ENCODE measurements at places on chromosomes 13 and 19.

DNA sequence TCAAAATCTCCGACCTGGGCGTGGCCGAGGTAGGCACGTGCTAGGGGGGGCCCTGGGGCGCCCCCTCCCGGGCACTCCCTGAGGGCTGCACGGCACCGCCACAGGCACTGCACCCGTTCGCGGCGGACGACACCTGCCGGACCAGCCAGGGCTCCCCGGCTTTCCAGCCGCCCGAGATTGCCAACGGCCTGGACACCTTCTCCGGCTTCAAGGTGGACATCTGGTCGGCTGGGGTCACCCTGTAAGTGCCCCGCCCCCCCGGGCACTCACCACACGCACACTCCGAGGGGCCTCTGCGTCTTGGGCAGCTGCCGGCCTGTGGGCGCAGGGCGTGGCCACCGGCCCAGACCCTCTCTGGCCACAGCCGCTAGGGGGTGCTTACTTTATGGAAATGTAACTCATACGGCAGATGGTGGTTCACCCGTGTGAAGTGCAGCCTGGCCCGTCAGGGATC, 14.9 kb downstream of the STK11 start:
- no peak for DNase-seq

GRCh38 chr19:34985249-34986022, 14.7 kb upstream of the GRAMD1A start:
- no peak for DNase-seq

DNA sequence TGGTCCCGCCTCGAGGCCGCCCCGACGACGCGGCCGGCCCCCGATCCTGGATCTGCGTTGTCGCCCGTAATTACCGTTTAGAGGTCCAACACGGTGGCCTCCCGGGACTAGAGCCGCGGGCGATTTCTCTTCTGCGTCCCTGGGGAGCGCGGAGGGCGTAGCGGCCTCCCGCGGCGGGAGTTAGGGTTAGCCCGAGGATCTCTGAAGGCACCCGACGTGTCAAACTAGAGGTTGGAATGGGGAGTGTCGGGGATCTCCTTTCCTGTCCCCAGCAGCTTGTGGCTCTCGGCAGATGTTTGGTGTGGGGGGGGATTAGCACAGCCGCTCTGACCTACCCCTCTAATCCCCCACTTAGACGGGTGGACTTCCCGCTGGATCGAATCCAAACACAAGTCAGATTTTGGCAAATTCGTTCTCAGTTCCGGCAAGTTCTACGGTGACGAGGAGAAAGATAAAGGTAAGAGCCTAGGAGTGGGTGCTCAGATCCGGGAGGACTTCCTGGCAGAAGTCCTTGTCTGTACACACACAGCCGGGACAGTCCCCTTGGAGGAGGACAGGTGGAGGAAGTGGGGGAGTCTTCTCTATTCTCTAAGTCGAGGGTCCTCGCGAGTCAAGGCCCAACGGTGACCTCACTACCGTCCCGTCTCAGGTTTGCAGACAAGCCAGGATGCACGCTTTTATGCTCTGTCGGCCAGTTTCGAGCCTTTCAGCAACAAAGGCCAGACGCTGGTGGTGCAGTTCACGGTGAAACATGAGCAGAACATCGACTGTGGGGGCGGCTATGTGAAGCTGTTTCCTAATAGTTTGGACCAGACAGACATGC, 581 bp downstream of the CALR start:
- no peak for DNase-seq

DNA sequence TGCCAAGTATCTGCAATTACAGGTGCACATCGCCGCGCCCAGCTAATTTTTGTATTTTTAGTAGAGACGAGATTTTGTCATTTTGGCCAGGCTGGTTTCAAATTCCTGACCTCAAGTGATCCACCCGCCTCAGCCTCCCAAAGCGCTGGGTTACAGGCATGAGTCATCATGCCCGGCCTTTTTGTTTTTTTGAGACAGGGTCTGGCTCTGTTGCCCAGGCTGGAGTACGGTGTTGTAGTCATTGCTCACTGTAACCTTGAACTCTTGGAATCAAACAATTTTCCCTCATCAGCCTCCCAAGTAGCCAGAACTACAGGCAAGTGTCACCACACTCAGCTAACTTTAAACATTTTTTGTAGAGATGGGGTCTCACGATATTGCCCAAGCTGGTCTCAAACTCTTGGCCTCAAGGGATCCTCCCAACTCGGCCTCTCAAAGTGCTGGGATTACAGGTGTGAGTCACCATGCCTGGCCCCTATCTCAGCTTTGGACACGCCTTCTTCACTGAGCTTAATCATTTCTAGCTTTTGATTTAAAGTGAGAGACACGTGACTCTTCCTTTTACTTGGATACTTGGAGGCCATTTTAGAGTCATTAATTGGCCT, 4.0 kb upstream of the IRGC start:
- DNase-seq: no peak

- DNase-seq: no peak
Observed at GRCh38 chr19:46610851-46611770, 10.0 kb downstream of the CALM3 start.

GRCh38 chr13:53301449-53301848, 272.8 kb downstream of the OLFM4 start:
- no peak for DNase-seq

GRCh38 chr13:77860507-77860981, 58.1 kb downstream of the EDNRB start:
- no peak for DNase-seq

- no peak for DNase-seq
Observed at GRCh38 chr13:65784088-65784816, 1445.9 kb downstream of the PCDH9 start.

- DNase-seq: no peak
Observed at GRCh38 chr13:87244256-87244890, 426.8 kb upstream of the SLITRK5 start.

- DNase-seq: no peak
Observed at GRCh38 chr13:34749046-34749445, 193.0 kb upstream of the NBEA start.

- DNase-seq: no peak
Observed at GRCh38 chr13:20402881-20403280, 122.8 kb downstream of the CRYL1 start.

GRCh38 chr19:7381073-7381390, 32.3 kb downstream of the ARHGEF18 start:
- DNase-seq: no peak

DNA sequence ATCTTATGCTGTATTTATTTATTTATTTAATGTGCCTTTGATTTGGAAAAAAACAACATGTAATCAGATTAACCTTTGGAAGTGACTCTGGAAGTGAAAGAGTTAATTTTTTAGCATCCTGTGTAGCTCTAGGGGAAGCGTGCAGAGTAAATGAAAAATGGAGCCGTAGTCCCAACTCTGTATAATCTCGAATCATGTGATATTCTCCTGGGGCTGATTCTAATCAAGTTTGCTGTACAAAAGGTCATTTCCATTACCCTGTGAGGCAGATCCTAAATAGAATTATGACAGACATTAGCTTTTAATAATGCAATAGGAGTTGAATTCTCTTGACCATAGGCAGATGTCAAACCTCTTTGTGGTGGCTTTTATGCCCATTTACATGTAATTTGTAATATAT, 238.6 kb upstream of the CSNK1A1L start:
- no peak for DNase-seq

GRCh38 chr13:95060014-95060519, 241.2 kb downstream of the ABCC4 start:
- DNase-seq: no peak

GRCh38 chr19:7469669-7470285, 19.1 kb downstream of the PEX11G start:
- DNase-seq: no peak

DNA sequence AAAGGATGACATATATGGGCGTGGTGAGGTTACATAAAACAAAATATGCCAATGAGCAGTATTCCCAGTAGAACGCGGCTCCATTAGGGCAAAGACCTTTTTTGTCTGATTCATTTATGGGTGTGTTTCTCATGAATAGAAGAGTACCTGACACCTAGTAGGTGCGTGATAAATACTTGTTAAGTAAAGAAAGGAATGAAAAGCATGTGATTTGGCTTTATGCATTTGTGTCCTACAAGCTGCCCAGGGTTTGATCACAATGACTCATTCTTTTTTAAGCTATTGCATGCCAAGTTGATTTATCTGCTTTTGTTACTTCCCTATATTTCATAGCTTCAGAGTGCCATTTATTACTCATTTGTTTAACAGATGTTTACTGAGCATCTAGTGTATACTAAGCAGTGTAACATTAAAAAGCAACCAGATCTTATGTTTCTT, 19.1 kb upstream of the KCTD4 start:
- no peak for DNase-seq

DNA sequence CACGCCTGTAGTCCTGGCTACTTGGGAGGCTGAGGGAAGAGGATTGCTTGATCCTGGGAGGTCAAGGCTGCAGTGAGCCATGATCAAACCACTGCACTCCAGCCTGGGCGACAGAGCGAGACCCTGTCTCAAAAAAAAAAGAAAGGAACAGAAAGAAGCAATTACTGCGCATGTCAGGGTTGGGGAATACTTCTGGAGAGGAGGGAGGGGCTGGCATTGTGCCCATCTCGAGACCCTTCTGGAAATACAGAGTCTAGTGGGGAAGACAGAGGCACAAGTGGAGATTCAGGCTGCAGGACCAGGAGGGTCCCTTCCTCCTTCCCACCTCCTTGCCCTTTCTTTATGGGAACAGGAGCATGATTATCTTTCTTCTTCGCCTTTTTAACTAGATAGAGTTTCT, 30.8 kb downstream of the PRR22 start:
- DNase-seq: no peak

- DNase-seq: no peak
Observed at GRCh38 chr13:53150568-53150967, 122.0 kb downstream of the OLFM4 start.

DNA sequence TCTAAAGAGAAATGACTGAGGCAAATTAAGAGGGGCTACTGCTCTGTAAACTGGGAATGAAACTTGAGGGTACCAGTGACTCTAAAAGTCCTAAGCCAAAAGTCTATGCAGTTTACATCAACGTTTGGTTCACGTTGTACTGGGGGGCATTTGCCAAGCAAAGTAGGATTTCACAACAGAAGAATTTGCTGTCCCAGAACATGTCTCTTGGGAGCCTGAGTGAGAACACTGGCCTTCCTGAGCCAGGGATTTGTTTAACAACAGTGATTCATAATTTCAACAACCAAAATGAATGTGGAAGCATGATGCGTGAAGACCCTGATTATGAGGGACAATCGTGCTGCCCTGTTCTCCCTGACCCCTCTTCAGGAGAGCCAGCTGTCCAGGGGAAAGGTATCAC, 178.0 kb downstream of the OXGR1 start:
- DNase-seq: no peak

GRCh38 chr13:114173745-114174144, 5.3 kb upstream of the CFAP97D2 start:
- DNase-seq: no peak

- no peak for DNase-seq
Observed at GRCh38 chr13:24887759-24888158, 123.8 kb downstream of the RNF17 start.

GRCh38 chr13:106145997-106146864, 389.2 kb downstream of the EFNB2 start:
- DNase-seq: peak; percentile 44

DNA sequence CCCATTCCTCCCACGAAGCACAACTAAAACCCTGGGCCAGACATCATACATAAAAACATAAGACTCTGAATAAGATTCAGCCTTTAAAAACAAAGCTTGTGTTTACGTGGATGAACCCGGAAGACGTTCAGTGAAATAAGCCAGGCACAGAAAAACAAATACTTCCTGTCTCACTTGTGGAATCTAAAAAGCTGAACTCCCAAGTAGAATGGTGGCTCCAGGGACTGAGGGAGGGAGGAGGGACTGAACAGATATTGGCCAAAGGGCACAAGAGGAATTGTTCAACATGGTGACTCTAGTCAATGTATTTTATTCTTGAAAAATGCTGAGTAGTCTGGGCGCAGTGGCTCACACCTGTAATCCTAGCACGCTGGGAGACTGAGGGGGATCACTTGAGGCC, 35.7 kb upstream of the TPM4 start:
- no peak for DNase-seq

DNA sequence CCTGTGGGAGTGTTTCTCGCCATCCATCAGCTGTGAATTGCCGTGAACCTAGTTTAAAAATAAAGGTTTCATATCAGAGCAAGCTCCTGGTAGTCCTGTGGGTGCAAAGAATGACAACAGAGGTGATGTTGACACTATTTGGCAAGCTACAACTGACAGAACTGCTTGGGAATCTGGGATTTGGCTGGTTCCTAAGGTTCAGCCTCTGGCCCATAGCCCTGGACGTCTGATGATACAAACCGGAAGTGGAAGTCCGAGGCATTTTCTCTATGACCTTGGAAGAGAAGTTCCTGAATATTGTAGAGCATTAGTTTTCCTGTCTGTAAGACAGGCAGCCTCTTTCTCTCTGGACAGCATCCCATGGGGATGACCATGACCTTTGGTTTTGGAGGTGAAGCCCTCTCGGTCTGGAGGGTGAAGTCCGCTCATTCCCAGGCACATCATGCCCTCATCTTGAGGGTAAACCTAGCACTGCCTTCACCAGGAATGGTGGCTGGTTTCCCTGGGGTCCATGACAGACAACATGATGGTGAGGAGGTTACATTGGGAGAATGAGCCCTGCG, 29.1 kb downstream of the GATAD2A start:
- DNase-seq: no peak

DNA sequence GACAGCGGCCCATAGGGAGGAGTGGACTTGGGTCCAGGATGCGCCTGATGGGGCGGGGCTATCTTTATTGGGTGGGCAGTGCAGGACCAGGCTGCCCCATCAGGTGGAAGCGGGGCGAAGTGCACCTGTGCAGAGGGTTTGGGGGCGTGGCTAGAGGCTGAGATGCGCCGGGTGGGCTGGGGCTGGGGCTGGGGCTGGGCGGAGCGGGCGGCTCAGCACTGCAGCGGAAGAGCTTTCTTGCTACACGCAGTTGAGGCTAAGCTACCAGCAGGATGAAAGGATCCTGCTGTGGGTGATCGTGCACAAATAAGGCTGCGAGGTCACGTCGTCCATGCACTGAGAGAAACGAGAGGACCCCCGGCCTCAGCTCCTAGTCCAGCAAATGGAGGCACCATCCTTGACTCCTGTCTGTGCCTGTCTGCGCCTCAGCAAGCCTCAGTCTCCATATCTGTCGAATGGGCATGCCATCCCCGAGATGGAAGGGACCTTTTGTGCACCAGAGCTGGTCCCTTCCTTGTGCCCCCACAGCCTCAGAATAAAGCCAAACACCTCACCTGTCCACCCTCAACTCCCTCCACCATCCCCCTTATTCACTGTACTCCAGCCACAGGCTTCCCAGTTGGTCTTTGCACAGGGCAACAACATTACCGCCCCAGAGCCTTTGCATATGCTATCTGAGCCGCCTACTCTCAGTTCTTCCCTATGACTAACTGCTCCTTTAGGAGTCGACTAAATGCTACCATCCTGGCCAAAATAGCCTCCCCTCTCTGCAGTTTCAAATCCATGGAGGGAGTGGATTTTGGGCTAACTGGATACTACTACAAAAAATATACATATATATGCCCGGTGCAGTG, 21.0 kb upstream of the HOMER3 start:
- no peak for DNase-seq
